Right lobe of liver (tissue), 6 donors: ENCODE measurements at places on chromosomes 1 and 21.

GRCh38 chr1:90486996-90487395 lies 230.1 kb downstream of the BARHL2 start:
- no peaks in the 10 kb centered on the region for H3K27me3 ChIP-seq
- no peak for DNase-seq
- no peak overlapping the region for H3K4me3 ChIP-seq
- no peak overlapping the region for H3K27ac ChIP-seq
- H3K4me1 ChIP-seq: no peaks in the 10 kb centered on the region
- no peaks in the 10 kb centered on the region for H3K36me3 ChIP-seq

GRCh38 chr1:204733869-204734596 lies 48.5 kb upstream of the LRRN2 start:
- no peak overlapping the region for H3K4me3 ChIP-seq
- no peaks in the 10 kb centered on the region for H3K36me3 ChIP-seq
- H3K4me1 ChIP-seq: no peaks in the 10 kb centered on the region
- DNase-seq: no peak
- no peaks in the 10 kb centered on the region for H3K27me3 ChIP-seq
- no peak overlapping the region for H3K27ac ChIP-seq

- H3K4me1 ChIP-seq: no peaks in the 10 kb centered on the region
- H3K36me3 ChIP-seq: no peaks in the 10 kb centered on the region
These were observed 484.9 kb downstream of the NPHP4 start for GRCh38 chr1:5507340-5507739.

- H3K27ac ChIP-seq: no peak overlapping the region
- no peak overlapping the region for H3K4me3 ChIP-seq
- H3K4me1 ChIP-seq: no peaks in the 10 kb centered on the region
These were observed 137.7 kb downstream of the ACTL8 start for GRCh38 chr1:17892851-17893250.

DNA sequence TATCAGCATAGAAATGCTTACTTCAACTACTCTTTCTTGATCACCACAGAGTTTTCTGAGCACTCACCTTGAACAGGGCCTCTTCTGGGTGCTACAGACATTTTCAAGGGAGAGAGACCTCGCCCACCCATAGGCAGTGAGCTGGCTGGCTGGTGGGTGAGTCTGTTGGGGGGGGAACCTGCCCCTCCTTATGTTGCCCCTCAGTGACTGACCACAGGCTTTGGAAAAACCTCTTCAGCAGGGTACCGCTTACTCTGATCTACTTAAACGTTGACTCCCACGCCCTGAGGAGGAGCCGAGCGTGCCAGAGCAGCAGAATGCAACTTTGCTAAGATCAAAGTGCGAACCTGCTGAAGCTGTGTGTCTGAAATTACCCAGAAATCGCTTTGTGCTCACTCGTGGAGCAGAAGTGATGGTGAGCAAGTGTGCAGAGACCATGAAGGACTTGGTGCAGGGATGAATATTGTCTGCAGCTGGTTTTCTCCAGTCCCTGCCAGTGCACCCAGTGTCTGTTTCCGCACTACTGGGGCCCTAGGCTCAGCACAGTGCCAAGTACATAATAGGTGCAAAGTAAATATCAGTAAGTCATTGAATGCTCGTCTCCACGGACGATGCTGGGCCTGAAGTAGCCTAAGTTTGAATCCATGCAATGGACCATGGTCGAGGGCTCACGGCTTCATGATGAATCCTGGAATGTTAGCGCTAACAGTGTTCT lies 158.7 kb upstream of the IRF2BP2 start:
- peaks cover 7% of the 10 kb centered on the region for H3K4me1 ChIP-seq
- H3K4me3 ChIP-seq: no peak overlapping the region
- no peak overlapping the region for H3K27ac ChIP-seq
- H3K27me3 ChIP-seq: no peaks in the 10 kb centered on the region
- DNase-seq: peak; percentile 35

GRCh38 chr1:217910203-217910602 lies 279.1 kb downstream of the SPATA17 start:
- H3K4me3 ChIP-seq: no peak overlapping the region
- H3K27me3 ChIP-seq: no peaks in the 10 kb centered on the region
- no peak overlapping the region for H3K27ac ChIP-seq
- no peaks in the 10 kb centered on the region for H3K4me1 ChIP-seq
